ENCODE measurements at places on chromosomes 1 and 21. TPM values are rescaled to one million over a fixed set of nuclear protein-coding genes. Genes with fewer than 3 reads are reported as not detected.
A peak's percentile ranks its signal among the peaks of the same experiment; 100 is the strongest.

DNA sequence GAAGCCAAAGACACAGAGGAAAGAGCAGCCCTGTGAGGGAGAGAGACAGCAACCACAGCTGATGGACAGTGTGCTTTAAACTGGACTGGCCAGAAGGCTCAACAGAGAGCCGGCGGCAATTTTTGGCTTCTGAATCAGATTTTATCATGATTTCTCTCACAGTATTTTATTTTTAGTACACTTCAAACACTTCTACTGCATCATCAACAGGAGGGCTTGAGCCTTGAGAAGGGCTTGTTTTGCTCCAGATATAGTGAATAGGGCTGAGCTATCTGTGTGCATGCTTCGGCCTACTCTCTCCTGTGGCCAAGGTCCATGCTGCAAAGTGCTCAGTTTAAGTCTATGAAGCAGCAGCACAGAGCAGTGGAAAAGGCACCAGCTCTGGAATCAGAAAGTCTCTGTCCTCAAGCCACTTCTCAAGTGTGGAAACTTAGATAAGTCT is 33.3 kb downstream of the ADCY10 start:
- no peak for DNase-seq

GRCh38 chr1:84632673-84633434 is 57.4 kb downstream of the SSX2IP start:
- peak; percentile 36 for DNase-seq

DNA sequence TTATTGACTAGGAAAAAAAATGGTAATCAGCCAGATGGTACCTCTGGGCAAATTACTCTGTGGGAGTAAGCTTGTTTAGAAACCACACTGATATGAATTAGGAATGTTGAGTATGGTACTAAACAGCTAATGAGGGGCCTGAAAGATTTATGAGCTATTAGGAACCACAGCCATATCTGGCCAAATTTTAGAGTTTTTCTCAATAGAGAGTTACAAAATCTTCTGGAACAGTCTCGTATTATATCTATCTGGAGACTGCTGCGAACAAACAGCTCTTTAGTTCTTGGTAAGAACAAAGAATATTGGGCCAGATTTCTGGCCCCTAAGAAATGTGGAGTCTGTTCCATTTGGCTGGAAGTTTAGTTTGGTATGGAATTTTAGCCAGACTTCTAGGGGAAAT is 4.9 kb upstream of the PODN start:
- DNase-seq = no peak

DNA sequence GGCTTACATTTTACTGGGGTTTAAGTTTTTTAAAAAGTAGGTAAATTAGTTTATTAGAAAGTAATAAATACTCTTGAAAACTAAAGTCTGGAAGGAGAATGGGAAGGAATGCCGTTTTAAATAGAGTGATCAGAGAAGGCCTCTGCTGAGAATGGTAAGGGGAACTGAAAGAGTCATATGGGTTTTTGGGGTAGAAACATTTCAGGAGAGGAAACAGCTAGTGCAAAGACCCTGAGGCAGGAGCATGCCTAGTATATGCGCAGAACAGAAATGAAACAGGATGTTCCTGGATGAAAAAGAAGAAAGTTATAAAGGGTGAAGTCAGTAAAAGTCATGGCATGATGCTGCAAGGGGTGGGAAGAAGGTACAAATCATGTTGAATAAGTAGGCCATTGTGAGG is 38.9 kb downstream of the ZC3H11B start:
- no peak for DNase-seq

PRMT2 gene
- polyA plus RNA-seq = 138 TPM
